AG08396 (cell line): ENCODE measurements at places on chromosomes 7 and 10.

GRCh38 chr7:100603726-100604027 is 1.5 kb downstream of the PCOLCE start:
- DNase-seq = peak; percentile 50

DNA sequence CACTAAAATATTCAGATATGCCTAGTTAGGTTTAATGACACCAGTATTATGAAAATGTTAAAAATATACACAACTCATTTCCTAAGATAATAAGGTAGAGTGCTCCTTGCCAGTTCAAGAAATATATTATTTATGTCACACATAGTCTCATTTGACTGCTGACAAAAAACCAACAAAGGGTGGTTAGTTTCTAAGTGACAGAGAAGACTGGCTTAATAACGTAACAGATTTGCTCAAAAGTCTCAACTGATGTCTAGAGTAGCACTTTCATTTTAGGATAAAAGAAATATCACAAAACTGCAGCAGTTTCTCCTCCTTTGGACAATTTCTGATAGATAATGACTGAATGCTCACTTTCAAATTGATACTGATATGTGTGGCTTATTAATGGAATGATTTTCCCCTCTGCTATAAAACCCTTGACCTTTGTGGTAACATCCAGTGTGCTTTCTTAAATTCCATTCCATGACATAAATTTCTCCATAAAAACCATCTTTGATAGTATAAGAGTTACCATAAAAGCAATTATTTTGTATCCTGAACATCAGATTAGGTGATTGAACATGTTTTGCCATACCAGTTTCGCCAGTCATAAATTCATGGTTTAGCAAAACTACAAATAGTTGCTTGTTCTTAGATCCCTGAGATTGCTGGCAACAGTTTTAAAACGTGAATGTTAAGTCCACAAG is 94.2 kb downstream of the NRBF2 start:
- DNase-seq = no peak

GRCh38 chr10:60282771-60283353 is 106.8 kb downstream of the ANK3 start:
- DNase-seq = no peak

DNA sequence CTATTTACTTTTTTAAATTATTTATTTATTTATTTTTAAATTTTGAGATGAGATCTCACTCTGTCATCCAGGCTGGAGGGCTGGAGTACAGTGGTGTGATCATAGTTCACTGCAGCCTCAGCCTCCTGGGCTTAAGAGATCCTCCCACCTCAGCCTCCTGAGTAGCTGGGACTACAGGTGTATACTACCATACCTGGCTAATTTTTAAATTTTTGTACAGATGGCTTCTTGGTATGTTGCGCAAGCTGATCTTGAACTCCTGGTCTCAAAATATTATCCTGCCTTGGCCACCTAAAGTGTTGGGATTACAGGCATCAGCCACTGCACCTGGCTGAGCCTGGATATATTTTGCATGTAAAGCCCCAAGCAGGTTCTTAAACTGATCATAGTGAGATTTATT is 7.6 kb downstream of the CHST12 start:
- no peak for DNase-seq

DNA sequence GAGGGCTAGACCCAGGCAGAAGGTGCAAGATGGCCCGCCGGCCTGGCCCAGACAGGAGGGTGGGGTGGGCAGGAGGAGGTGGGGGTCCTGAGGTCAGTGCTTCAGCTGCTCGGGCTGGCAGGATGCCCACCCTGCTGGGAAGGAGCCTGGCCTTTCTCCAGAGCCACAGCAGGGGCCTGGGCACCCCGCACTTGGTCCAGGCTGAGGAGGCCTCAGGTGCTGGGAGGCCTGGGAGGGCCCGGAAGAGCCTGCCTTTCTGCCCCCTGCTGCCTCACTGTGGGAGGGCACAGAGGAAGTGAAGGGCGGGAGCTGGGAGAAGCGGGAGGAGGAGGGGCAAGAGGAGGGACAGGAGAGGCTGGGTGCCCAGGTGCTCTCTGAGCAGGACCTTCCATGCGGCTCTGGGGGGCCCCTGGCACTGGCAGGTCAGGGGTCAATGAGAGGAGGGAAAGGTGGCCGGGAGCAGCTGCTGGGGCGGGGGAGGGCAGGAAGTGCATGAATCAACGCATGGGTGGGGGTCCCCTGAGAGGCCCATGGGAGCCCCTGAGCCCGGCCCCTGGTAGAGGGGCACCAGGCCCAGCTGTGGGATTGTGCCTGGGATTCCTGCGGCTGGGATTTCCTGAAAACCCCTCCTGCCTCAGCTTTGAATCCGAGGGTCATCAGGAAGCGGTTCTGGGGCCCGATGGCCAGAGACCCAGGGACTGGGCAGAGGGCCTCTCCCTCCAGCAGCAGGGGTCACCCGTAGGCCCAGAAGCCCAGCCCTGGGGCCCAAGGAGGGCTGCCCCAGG is 49.9 kb downstream of the PWWP2B start:
- peak; percentile 62 for DNase-seq

- DNase-seq = no peak
These were observed 48.7 kb downstream of the SEMA3A start for GRCh38 chr7:84145892-84146291.

- no peak for DNase-seq
These were observed 420.9 kb upstream of the MGMT start for GRCh38 chr10:129046065-129046681.

DNA sequence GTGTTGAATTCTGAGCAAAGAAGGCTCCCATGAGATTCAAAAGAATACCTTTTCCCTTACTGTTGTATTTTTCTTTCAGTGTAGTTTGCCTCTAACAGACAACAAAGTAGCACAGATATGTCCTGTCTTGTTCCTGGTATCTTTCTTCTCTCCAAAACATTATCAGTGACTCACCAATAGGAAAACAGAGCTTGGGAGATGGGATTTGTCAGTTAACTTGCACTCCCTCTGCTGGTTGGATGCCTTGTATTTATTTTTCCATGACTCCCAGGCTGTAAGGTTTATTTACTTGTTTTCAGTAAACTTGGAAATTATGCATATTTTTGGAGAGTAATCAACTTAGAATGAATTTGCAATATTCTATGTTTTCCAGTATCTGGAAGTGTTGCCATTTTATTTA is 129.7 kb downstream of the SAMD9 start:
- DNase-seq = peak; percentile 20

- no peak for DNase-seq
These were observed 13.3 kb downstream of the BMPER start for GRCh38 chr7:33918438-33919143.

DNA sequence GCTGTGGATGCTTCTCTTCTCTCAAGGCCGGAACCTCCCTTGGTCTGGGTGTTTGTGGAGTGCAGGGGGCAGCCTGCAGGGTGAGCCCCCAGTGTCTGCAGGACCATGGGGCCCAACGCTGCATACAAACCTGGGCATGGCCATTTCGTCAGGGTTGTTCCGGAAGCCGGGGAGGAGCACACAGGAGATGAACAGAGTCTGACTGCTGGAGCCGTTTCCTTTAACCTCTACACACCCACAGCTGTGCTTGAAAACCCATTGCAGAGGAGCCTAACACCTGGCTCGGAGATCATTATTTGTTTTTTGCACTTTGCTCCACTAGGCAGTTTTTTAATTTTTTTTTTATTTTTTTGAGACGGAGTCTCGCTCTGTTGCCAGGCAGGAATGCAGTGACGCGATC is 167.6 kb upstream of the INSYN2A start:
- no peak for DNase-seq

- DNase-seq = no peak
These were observed 35.2 kb downstream of the MGAM start for GRCh38 chr7:142030848-142031247.

DNA sequence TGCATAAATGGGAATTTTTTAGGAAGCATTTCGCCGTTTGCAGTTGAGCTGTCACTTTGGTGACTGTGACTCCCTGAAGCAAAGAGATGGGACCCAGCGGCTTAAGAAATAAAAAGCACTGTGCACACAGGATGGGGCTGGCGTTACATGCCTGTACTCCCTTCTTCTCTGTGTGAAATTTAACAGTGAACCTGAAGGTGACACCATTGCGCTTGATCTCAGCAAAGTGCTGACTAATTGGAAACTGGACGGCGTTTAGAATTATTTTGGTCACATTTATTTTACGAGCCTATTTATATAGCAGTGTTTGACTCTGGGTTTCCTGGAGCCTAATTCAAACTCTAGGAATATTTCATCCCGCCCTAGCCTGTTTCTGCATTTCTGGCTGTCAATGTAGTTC is 146.2 kb downstream of the PAXIP1 start:
- DNase-seq = no peak

- DNase-seq = peak; percentile 73
These were observed 15.9 kb upstream of the ADCK2 start for GRCh38 chr7:140656548-140657515.

DNA sequence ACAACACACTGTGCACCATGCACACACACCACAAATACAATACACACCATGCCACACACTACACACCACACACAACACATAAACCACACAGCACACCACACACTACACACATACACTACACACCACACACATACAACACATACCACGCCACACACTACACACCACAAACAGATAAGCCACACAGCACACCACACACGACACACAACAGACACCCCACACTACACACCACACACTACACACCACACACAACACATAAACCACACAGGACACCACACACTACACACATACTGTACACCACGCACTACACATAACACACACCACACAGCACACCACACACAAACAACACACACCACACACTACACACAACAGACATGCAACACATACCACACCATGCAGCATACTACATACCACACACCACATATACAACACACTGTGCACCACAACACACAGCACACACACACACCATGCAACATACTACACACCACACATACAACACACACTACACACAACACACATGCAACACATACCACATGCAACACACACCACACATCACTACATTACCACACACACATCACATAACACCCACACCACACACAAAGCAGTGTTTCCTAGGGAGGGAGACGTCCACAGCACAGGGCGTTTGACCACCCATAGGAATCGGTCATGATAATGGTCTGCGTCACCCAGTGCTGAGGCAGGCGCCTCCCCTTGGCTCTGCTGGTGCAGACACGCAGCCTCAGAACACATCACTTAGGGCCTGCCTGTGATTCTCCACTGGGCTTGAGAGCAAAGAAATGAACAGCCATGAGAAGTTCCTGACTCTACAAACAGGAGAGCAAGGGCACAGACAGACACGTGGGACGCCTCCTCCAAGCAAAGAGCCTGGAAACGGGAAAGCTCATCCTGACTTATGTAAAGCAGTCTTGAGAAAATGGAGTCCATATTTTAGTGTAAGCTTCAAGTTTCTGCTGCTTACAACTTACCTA is 458.3 kb downstream of the PTPRN2 start:
- no peak for DNase-seq

GRCh38 chr7:107201795-107202450 is 33.1 kb downstream of the HBP1 start:
- peak; percentile 33 for DNase-seq

DNA sequence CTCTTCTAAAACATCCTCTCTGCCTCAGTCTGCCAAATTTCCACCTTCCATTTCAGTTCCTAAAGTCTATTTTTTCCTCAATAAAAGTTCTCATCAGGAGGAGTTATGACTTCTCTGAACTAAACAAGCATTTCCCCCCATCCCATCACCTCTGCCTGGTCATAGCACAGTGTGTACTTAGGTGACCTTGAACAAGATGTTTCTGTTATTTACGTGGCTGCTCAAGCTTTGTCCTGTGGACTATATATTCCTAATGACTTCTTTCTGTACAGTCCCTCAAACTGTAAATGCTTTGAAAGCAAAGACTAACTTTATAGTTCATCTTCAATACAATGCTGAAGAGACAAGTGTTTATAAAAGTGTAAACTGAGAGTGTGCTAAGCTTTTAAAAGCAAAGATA is 166.9 kb downstream of the CPEB3 start:
- DNase-seq = no peak

DNA sequence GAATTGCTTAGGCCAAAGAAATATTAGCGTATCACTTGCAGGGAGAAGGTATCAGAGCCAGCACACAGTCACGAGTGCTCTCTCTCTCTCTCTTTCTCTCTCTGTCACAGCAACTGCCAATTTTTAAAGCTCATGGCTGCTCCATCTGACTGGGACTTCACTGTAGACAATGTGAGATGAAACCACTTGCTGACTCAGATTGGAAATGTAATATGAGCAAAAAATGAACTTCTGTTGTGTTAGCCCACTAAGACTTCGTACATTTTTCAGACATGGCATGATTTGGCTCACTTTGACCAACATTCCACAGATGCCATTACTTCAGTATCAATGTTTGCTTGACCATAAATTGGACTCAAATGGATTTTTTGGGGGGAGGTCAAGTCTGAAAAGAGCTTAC is 68.1 kb downstream of the DGKB start:
- peak; percentile 4 for DNase-seq

DNA sequence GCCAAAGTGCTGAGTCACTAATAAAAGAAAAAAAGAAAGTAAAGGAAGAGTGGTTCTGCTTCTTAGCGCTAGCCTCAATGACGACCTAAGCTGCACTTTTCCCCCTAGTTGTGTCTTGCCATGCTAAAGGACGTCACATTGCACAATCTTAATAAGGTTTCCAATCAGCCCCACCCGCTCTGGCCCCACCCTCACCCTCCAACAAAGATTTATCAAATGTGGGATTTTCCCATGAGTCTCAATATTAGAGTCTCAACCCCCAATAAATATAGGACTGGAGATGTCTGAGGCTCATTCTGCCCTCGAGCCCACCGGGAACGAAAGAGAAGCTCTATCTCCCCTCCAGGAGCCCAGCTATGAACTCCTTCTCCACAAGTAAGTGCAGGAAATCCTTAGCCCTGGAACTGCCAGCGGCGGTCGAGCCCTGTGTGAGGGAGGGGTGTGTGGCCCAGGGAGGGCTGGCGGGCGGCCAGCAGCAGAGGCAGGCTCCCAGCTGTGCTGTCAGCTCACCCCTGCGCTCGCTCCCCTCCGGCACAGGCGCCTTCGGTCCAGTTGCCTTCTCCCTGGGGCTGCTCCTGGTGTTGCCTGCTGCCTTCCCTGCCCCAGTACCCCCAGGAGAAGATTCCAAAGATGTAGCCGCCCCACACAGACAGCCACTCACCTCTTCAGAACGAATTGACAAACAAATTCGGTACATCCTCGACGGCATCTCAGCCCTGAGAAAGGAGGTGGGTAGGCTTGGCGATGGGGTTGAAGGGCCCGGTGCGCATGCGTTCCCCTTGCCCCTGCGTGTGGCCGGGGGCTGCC is at the start of gene IL6:
Gene IL6, plus strand, starts transcription at position 294 of the 807 bp plus-strand sequence. Its CDS starts 63 bp downstream, at position 357.
- peak; percentile 80 for DNase-seq
